ENCODE measurements at places on chromosomes 2 and 18.

- no peak for DNase-seq
Observed at GRCh38 chr18:56458770-56459712, 179.4 kb downstream of the TXNL1 start.

DNA sequence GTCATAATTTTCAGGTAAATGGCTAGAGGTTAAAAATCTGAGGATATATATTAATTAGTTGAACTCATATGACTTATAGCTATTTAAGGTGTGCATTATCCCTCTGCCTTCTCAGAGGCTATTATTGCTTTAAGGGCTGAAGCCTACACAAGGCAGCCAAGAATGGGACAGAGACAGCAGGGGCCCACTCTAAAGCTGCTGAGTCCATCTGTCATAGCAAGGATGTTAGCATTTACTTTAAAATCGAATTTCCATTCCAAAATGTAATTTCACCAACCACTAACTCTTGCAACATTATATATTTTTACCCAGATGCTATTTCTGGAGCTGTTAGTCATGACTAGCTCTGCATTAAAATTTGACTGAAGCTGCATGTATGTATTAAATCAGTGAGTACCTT, 236.3 kb upstream of the FSIP2 start:
- no peak for DNase-seq

DNA sequence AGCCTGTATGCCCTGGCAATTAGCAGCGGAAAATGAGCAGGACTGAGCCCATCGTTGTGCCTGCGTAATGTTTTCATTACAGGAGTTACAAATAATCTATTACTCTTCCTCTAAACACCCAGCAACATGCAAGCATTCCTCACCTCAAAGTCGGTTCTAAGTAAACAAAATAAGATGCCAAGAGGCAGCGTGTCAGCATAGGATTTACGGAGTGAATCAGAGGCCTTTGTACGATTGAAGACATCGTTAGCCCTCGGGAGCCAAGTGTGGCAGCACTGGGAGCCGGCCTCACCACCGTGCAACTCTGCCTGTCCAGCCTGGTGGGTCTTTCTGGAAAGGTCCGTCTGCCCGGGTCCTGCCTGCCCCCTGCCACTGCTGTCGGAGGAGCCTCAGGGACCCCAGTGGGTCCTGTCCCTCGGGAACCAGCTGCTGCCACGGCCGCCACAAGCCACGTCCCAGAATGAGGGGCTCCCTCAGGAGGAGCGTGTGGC, 80.1 kb upstream of the CTDP1 start:
- no peak for DNase-seq

DNA sequence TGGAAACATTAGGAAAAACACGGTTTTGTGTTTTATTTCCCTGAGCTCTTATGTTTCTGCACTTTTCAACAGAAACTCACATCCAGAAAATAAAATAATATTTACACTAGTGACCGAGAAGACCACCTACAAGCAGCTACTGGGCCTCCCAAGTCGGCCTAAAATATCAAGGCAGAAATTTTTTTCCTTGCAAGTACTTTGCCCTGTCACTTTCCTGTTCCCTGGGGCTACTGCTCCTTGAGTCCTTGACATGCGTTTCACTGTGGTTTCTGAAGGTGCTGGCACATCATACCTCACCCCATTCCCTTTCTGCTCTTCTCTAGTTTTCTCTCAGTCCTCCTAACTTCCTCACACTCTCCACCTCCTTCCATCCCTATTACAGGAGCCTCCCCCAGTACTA, 279.1 kb downstream of the AGPS start:
- DNase-seq, result no peak

- no peak for DNase-seq
Observed at GRCh38 chr2:667332-667999, 9.7 kb downstream of the TMEM18 start.

DNA sequence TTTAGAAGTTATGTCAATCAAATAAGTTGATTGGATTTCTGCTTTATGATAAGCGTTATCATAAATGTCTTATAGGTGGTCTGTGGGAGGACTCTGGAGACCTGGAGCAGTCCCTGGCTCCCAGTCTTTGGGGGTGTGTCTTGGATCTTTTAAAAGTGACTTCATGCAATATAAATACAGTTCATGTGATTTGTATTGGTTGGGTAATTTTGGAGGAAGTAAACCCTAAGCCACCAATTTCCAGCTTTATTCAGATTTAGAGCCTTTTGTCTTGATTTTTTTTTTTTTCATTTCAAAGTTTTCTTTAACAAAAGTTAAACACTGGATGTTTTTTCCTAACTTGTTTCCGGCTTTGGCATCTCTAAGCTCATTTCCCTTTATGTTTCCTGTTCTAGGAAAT, 68.8 kb downstream of the MAP4K4 start:
- no peak for DNase-seq

Measured in stimulated activated CD8-positive, alpha-beta memory T cell treated with anti-CD3 and anti-CD28 coated beads, Interleukin-7, amount 100 ng/mL, for 1 hour (primary cell).